ENCODE measurements at places on chromosomes 13 and 19.

- DNase-seq, result no peak
Observed at GRCh38 chr13:99961636-99962035, 9.9 kb downstream of the ZIC5 start.

DNA sequence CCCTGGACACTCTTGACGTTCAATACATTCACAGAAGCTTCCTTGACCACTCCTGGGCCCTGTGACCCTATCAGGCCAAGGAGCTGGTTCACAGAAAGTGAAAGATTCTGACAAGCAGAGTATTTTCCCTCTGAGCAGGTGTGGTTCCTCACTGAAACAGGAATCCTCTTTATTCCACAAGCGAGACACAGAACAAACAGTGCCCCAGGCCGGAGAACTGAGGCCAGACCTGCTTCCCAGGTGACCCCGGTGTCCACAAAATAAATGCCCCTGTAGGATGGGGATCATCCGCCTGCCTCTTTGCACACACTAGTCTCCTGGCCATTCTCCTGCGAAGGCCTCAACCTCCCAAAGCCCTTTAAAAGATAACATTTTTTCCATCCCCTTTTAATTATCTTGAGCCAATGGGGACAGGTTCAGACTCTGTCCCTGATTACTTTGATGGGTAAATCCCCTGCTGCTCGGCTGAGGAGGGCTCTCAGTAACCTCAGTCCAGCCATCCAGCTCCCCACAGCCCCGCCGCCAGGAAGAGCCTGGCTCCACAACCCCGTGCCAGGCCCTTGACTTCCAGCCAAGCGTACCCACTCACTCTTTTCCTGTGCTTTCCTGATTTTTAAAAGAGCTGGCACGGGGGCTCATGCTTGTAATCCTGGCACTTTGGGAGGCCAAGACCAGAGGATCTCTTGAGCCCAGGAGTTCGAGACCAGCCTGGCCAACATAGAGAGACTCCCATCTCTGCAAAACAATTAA is 129.1 kb downstream of the FOXO1 start:
- no peak for DNase-seq

GRCh38 chr13:27183561-27184147 is 12.0 kb upstream of the USP12 start:
- DNase-seq, result no peak

GRCh38 chr13:24306632-24307031 is 2.7 kb upstream of the C1QTNF9 start:
- DNase-seq, result peak; percentile 16

- DNase-seq, result peak; percentile 78
Observed at GRCh38 chr13:98507282-98507797, 69.6 kb downstream of the STK24 start.

- no peak for DNase-seq
Observed at GRCh38 chr13:112892426-112893206, 76.4 kb upstream of the MCF2L start.

- peak; percentile 99 for DNase-seq
Observed at GRCh38 chr13:110126391-110126961, 180.5 kb downstream of the COL4A1 start.

DNA sequence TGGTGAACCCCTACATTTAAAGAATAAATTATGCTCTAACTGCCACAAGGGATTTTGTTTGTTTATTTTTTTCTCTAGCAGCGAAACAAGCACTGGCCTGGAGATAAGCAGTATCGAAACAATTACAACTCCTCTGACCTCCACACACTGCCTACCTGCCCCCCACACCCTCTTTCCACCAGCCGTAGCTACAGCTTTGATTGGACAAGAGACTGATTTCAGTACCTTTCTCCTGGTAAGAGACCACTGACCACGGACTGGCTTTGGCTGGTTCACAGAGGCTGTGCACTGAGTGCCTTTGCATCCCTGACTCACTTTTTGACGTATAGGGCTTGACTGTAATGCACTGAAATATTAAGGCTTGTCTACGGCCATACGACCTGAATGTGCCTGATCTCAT is 7.4 kb upstream of the ZDHHC20 start:
- no peak for DNase-seq

DNA sequence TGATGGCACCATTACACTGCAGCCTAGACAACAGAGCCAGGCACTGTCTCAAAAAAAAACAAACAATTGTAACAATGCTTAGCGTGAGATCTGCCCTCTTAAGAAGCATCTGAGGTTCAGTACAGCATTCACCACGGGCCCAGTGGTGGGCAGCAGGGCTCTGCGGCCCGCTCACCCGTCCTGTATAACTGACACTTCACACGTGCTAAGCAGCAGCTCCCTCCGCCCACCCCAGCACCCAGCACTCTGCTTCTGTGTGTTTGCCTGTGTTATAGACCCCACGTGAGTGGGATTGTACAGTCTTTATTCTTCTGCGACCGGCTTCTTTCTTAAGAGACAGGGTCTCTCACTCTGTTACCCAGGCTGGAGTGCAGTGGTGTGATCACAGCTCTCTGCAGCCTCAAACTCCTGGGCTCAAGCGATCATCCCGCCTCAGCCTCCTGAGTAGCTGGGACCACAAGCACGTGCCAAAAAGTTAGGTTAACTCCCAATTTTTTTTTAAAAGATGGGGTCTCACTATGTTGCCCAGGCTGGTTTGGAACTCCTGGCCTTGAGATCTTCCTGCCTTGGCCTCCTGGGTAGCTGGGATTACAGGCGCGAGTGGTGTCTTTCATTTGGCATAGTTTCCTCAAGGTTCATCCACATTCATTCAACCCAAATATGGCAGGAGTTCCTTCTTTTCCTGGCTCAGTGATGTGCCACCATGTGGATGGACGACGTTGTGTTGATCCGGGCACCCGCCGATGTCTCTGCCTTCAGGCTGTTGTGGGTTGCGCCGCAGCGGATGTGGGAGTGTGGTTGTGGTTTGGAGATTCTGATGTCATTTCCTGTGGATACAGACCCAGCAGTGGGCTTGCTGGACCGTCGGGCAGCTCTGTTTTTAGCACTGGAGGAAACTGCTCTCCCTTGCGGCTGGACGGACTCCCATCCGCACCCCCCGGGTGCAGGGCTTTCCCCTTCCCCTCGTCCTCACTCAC is 170.0 kb downstream of the KDM4B start:
- DNase-seq, result no peak

DNA sequence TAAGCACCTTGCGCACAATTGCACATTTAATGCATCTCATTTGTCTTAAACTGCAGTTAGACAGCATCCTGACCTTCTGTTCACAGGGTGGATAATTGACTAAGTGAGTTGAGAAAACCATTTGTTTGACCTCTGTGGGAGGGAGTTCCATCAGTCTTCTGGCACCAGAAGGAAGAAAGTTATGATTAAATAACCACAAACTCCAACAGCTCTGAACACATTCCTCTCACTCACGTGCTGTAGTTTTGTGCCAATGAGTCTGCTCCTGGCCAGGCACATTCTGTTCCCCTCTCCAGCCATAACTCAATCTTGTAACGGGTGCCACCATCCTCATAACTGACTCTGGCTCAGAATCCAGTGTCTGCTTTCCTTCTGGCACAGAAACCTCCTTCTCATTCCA is 817.2 kb downstream of the SLITRK1 start:
- DNase-seq, result peak; percentile 62

- no peak for DNase-seq
Observed at GRCh38 chr19:13784731-13785452, 10.4 kb upstream of the ZSWIM4 start.

GRCh38 chr13:112603641-112604225 is 15.8 kb upstream of the TUBGCP3 start:
- no peak for DNase-seq

GRCh38 chr13:67635754-67636153 is 405.6 kb upstream of the PCDH9 start:
- no peak for DNase-seq

GRCh38 chr13:105406551-105406950 is 1128.9 kb downstream of the EFNB2 start:
- DNase-seq, result no peak

DNA sequence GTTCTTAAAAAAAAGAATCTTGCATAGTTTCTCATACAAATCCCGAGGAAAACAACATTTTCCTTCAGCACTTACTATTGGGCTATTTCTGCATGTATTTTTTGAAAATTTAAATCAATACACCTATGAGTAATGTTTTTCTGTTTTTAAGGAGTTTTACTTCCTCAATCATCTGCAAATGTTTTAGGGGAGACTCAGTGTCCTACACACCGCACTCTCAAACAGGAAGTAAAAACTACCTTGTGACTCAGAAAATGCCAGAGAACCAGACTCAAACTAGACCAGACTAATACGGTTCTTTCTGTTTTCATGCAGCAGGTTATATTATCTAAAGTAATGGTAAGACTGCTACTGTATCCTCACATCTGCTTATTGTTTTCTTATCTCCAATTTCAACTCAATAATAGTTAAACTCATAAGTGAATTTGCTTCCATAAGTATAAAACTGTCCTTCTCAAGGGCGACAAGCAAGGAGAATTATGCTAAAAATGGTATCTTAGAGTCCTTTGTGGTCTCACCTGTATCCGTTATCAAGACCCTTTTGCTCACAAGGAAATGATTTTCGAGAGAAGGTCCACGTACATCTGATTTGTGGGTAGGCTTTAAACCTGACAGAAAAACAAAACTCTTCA is 52.5 kb downstream of the FLT3 start:
- DNase-seq, result no peak

GRCh38 chr13:39510316-39510695 is 92.7 kb downstream of the LHFPL6 start:
- no peak for DNase-seq

DNA sequence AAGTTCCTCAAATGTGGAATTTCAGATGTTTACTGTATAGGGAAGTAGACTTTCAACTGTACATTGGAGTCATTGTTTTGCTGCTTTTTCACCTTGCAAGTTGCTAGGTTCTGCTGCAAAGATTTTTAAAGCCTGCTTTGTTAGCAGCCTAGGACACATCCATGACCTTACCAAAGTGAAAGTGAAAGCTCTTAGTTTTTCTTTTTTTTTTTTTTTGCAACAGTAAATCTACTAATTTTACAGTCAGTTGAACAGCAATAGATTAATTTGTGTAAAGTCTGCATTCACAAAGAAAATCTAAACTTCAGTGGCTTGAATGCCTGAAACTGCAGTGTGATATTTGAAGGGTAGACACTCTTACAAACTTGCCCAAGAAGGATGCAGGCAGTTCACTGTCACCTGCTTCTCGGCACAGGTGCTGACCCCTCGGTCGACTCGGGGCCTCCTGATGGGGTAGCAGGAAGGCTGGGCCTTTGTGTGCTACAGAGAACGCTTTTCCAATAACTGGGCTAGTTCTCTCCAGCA is 5.0 kb upstream of the MTIF3 start:
- no peak for DNase-seq

DNA sequence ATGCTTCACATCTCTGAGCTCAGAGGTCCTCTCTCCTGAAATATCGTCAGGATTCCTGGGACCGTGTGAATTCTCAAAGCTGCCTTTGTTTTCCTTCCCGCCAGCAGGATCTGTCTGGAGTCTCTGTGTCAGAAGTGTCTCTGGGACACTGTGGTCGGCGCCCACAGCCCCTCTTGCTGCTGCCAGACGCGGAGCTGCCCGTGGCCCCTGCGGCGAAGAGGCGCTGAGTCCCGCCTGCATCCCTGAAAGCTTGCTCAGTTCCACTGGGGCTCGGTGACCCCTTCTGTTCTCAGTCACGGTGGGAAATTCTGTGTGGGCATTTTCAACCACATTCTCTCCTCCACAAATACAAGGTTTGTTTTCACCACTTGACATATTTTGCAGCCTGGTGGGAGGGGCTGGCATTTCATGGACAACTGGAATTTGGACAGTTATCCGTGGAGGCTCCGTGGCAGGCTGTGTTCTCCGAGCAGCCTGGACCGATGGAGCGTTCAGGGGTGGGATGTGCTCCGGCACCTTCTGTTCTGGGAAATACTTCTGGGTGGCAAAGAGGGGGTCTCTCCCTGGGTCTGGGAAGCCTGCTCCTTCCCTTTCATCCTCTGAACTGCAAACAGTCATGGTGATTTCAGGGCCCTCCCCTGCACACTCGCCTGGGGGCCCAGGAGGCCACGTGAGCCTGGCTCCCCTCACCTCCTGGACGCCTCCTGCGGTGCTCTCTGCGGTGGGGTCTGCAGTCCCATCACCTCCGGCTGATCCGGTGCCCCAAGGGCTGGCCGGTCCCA is 42.6 kb upstream of the GRTP1 start:
- no peak for DNase-seq

DNA sequence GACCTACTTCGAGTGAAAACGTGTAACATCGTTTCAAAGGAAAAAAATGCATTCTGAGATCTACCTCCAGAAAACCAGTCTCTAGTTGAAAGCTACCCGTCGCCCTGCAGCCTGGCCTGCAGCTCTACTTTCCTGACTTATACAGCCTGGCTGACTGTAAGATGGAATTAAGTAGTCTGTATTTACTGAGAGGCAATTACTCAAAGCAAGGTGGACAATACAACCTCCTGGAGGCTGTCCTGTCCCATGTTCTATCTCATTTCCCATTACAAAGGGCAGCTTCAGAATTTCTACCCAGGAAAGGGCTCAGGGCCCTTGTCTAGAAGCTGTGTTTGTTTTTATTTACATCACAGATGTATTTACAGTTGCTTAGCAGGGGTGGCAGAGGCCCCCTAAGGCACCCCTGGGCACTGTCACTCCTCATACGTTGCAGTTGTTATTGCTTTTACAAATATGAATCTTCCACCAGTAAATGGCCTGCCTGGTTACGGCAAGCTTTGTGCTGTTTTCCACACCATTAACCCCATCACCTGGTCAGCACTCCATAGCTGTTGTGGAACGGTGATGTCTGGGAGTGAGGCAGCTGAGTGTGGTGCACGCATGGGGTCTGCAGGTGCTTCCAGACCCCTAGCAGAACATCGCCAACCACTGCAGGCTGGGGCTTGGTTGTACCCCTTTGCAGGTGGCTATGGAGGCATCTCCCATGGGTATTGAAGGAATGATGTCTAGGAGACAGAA is 46.3 kb upstream of the MTIF3 start:
- DNase-seq, result no peak

GRCh38 chr13:50073340-50073739 is 58.1 kb downstream of the KCNRG start:
- no peak for DNase-seq

- DNase-seq, result no peak
Observed at GRCh38 chr13:94558716-94559115, 37.2 kb downstream of the TGDS start.

GRCh38 chr13:40190641-40191100 is 475.8 kb downstream of the FOXO1 start:
- DNase-seq, result peak; percentile 99

- DNase-seq, result no peak
Observed at GRCh38 chr13:27304611-27305010, 34.0 kb downstream of the RASL11A start.

GRCh38 chr13:42272115-42272803 is at the start of gene AKAP11:
Gene AKAP11, plus strand, starts transcription at chr13:42272152. Its CDS starts 14,197 bp downstream, at chr13:42286349.
- no peak for DNase-seq

DNA sequence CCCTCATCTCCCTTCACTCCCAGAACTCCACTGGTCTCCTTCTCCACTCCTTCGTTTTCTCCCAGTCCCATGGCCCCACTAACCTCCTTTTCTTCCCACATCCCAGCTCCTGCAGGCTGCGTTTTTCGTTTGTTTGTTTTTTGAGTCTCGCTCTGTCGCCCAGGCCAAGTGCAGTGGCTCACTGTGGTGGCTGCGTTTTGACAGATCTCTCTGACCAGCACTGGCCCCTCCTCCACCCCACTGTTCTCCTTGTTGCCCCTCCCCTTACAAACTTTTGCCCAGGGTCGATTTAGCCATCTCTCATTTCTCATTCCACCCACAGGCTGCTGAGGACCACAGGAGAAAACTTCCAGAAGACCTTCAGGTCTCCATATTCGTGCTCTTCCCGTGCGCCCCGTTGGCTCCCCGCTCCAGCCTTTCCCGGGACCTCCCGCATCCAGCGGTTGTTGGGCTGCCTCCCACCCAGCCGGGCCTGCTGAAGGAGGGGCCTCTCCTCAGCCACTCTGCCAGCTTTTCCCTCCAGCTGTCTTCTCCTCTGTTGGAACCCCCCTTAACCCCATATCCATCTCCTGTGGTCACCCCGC is 40.6 kb upstream of the GJB6 start:
- DNase-seq, result no peak

GRCh38 chr19:17041976-17042375 is 15.4 kb upstream of the CPAMD8 start:
- DNase-seq, result no peak
